ENCODE measurements at places on chromosomes 7 and 10.

GRCh38 chr7:105014693-105015389 lies 836 bp downstream of the KMT2E start:
- DNase-seq: no peak

DNA sequence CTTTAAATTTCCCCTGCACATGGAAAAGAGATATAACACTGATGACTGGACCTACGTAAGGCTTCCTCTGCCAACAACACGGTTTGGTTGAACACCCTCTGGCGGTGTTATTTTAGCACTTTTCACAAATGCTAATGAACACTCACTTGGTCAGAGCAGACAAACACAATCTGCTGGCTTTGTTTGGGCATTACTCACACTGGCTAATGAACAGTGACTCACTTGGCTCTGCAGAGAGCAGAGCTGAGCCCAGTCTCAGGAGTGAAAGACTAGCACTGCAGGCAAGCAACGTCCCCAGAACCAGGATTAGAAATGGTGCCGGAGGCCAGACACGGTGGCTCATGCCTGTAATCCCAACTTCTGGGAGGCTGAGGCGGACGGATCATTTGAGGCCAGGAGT lies 430.8 kb downstream of the PLXNA4 start:
- DNase-seq: no peak

GRCh38 chr10:113450046-113450804 lies 102.6 kb upstream of the HABP2 start:
- no peak for DNase-seq

GRCh38 chr7:68977385-68978055 lies 620.8 kb upstream of the AUTS2 start:
- no peak for DNase-seq

DNA sequence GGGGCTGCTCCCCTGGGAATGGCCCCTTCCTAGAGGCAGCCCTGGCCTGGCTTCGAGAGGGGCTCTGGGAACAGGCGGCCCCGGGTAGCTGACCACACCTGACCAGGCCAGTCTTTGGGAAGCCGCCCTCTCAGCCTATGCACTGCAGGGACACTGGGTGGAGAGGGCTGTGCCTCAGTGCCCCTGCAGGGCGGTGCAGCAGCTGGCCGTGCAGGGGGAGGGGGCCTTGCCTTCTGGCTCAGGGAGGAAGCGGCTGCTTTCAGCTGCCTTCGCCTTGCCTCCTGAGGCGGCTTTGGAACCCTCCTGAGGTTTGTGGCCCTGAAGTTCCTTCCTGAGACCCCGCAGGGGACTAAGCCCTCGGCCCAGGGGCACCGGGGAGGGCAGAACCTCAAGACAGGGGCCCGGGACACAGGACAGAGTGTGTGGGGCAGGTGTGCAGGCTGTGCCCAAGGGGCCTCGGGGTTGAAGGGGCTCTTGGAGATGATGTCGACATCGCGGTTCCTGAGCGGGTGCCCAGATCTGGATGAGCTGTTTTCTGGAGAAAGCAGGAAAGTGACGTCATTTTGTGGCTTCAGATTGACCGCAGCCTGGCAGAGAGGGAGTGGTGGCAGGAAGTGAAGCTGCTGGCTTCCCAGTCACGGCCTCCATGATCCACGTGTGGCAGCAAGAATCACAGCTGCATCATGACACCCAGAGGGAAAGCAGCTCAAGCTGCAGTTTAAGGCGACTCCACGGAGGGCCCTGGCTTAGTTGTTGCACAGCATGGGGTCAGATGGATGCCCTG lies 17.7 kb downstream of the ADAM8 start:
- no peak for DNase-seq

- DNase-seq: no peak
Measured at GRCh38 chr7:146864644-146865043, 748.0 kb downstream of the CNTNAP2 start.

GRCh38 chr7:23018750-23019149 lies 4.8 kb upstream of the HYCC1 start:
- DNase-seq: no peak

- DNase-seq: no peak
Measured at GRCh38 chr7:151992375-151992774, 33.1 kb upstream of the GALNT11 start.

DNA sequence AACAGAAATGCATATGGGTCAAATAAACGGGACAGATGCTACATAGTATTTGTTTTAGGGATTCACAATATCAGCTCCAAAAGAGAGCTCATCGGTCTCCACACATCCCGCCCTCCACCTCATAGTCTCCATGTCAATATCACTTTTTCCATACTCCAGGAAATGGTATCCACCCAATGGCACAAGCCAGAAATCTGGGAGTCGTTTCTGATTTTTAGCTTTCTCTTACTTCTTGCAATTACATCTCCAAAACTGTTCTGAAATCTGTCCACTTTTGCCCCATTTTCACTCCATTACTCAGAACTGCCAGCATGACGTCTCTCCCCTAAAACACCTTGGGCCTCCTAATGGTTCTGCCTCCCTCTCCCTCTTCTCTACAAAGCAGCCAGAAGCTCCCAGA lies 47.4 kb upstream of the EZH2 start:
- DNase-seq: no peak

DNA sequence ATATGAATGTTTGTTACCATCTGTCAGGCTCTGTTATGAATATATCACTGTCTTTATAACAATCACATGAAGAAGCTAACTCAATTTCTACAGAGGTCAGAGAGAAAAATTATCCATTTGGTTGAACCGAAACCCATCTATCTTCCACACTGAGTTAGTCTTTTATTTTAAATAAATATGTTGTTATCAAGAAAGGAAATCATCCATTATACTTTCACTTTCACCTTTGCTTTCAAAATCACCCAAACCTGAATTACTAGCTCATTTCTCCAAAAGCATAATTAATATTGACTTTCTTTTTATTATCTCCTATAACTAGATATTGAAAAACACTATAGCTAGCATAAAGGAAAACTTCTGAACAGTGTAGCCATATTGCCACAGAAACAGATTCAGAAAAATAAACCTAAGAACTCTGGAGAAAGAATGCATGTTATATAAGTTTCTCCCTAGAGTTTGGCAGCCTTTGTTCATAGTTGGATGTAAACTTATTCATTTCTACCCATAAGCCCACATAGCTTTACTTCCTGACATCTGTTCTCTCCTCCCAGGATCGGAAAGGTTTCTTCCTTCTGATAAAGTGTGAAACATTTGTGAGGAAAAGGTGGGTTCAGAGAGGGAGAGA lies 66.0 kb downstream of the NPSR1 start:
- DNase-seq: no peak

DNA sequence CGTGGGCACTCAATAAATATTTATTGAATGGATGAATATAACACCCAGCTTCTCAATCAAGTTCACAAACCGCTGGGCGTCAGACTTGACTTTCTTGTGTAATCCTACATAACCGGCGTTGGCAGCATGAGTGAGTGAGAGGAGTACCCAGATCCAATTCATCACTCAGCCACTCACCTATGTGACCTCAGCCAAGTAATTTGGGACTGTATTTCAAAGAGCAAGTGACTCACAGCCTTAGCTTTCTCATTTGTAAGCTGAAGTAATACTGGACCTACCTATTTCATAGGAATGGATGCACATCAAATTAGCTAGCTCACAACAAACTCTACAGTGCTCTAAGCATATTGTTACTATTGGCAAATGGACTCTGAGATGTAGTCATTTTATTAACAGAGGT lies 53.8 kb upstream of the FAM204A start:
- DNase-seq: no peak

- no peak for DNase-seq
Measured at GRCh38 chr10:117536072-117536865, 6.3 kb upstream of the EMX2 start.

- DNase-seq: no peak
Measured at GRCh38 chr7:100895956-100896731, 456 bp upstream of the ACHE start.

DNA sequence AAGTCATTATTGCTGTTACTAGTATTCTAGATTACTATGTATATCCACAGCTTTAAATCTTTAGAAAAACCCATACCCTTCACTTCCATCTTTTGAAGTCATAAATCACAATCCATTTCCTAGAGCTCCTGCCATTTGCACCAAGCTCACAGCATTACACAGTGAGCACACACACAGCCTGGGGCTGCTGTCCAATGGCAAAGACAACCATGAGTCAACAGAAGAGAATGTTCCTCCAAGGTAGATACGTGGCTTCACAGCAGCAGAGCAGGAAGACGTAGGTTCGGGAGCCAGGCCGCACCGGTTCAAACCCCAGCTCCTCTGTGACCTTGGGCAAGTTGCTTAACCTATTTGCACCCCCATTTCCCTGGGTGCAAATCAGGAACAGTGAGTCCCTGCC lies 234.6 kb downstream of the DIP2C start:
- DNase-seq: no peak

DNA sequence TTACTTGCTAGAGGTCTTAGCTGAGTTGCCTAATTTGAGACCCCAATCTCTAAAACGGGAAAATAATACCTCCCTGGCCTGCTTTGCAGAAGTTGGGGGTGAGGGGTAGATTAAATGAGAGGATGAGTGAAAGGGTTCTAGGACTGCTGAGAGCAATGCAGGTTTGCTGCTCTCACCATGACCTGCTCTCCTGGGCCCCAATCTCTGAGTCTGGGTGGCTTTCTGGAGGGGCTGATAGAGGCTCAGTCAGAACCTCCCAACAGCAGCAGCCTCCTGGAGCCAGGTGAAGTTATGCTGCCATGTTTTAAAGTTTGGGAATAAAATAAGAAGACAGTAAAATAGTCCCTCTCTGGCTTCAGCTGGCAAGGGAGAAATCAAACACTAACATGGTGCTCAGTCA lies 7.3 kb downstream of the UROS start:
- no peak for DNase-seq

GRCh38 chr7:2156756-2157472 lies 75.8 kb downstream of the MAD1L1 start:
- no peak for DNase-seq

DNA sequence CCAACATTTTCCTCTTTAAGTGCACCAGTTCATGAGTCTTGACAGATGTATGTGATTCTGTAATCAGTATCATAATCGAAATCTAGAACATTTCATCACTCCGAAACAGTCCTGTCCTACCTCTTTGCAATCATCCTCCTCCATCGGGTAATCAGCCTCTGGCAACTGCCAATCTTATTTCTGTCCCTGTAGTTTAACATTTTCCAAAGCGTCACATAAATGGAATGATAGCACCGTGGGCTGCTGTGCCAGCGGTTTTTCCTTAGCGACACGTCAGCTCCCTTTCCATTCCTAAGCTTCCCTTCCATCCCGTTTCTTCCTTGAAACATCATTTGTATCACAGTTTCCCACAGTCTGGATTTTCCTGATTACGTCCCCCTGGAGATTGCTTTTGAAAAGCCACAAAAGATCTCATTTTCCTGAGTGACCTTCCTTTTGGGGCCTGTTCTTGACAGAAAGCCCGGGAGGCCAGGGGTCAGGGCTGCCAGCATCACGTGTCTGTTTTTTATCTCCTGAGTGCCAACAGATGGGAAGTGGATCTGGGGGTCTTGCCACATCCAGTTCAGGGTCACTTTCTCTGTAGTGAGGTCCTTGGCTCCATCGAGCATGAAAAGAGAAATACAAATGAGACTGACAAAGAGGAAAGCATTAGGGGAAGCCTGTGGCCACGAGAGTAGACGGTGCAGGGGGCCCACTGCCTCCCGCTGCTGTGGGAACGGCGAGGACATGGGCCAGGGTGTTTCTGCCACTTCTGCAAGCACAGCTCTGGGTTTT lies 31.6 kb downstream of the TMEM120A start:
- DNase-seq: no peak

GRCh38 chr10:17062493-17062892 lies 67.1 kb downstream of the CUBN start:
- DNase-seq: no peak

DNA sequence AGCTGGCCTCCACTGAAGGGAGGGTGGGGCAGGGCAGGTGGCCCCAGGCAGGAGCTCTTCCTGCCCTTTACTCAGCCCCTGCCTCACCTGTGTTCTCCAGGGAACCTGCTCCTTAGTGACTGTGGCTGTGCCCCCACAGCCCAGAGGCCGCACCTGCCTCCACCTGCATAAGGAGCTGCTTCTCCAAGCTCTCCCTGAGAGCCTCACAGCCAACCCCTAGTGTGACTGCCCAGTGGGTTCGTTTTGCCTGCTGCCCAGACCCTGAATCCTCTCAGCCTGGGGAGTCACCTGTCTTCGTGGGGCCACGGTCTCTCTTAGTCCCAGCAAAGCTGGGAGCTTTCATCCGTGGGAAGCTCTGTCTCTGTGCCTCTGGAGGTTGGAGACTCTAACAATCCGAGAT lies 94.4 kb downstream of the GLRX3 start:
- no peak for DNase-seq

GRCh38 chr10:28942012-28942411 lies 264.7 kb downstream of the BAMBI start:
- no peak for DNase-seq

DNA sequence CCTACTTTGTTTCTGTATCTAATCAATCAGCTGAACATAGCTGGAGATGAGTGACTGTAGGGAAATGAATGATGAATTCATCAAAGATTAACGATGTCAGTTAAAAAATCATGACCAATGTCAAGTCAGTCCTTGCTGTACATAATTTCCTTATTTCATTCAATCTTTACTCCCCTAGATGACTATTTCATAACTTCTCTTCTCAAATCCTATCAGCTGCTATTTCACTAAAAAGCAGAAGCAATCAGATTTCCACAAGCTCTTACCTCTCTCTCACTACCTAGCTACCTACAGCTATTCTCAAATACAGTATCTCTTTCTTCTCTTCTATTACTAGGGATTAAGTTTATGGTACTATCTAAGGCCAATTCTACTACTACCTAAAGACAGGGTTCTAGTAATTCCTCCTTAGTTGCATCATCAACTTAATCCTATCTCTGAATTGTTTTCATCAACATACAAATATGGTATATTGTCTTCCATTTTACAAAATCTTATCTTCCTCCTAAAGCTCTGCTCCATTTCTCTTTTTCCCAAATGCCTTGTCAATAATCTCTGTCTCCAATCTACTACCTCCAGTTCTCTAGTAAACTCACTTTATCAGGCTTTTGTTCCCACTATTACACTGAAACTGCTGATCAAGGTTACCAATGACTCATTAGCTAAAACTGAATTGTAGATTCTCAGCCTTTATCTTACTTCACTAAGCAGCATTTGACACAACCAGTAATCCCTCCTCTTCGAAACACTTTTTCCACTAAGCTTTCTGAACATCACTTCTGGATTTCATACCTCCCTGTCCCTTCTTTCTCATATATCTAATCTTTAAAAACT lies 28.4 kb downstream of the JMJD1C start:
- no peak for DNase-seq

DNA sequence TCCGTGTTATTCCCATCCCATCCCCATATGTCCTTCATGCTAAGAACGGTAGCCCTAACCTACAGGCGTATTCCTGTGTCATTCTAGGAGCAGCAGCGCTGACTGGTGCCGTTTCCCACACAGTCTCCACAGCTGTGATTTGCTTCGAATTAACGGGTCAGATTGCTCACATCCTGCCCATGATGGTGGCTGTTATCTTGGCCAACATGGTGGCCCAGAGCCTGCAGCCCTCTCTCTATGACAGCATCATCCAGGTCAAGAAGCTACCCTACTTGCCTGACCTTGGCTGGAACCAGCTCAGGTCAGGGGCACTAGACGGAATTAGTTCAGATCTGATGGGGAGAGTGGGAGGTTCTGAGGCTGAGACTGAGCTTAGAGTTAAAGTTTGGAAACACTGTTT lies 20.7 kb downstream of the FAM131B start:
- DNase-seq: no peak
